ENCODE measurements at places on chromosomes 4 and X. TPM values are rescaled to one million over a fixed set of nuclear protein-coding genes. Genes with fewer than 3 reads are reported as not detected.

UNC5C gene
- not detected for total RNA-seq

S100P gene
- 1.3 TPM for total RNA-seq

PPEF2 gene
- 0.29 TPM for total RNA-seq

HERC6 gene
- 49.9 TPM for total RNA-seq

TLR8 gene
- not detected for total RNA-seq

Data from activated CD8-positive, alpha-beta memory T cell treated with anti-CD3 and anti-CD28 coated beads, Interleukin-2, amount 10 ng/mL, durations not matched to agents 7 days and 5 days (primary cell).